Uterus (tissue), 4 donors: ENCODE measurements at places on chromosomes 1 and 21. TPM values are rescaled to one million over a fixed set of nuclear protein-coding genes. Genes with fewer than 3 reads are reported as not detected.

Gene PFDN2
- 36.2 TPM for total RNA-seq

Gene C1orf116
- 0.62 TPM for total RNA-seq

Gene TNFRSF18
- total RNA-seq: not detected

Gene RGS16
- 3.9 TPM for total RNA-seq

Gene SELP
- total RNA-seq: 26.8 TPM

Gene CCDC190
- total RNA-seq: not detected

Gene FYB2
- 1.2 TPM for total RNA-seq

Gene PGLYRP4
- total RNA-seq: not detected

Gene KLF17
- 0.26 TPM for total RNA-seq

DNA sequence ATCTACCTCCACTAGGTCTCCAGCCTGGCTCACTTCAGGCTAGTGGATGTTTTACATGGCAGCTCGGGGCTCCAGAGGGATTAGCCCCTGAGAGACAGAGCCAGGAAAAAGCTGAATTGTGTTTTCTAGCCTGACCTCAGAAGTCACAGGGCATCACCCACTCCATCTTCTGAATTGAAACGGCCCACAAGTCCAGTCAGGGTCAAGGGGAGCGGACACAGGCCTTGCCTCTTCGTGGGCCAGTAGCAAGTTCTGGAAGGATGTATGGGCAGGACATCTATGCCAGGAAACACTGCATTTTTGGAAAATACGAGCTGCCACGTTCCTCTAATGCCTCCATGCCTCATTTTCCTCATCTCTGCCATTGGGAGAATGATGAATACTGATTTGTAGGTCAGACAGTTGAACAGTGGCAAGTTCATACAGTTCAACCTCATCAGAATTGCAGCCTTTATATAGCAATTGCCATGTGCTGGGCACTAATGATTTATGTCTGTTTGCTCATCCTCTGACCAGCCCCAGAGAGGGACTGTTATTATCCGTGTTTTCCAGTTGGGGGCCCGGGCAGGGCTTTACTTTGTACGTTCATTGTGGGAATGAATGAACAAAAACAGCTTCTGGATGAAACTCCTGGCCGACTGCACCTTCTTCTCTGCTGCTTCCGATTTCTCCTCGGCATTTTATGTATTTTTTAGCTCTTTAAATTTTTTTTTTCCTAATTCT lies 23.2 kb upstream of the PCBP3 start:
- no peak for DNase-seq

DNA sequence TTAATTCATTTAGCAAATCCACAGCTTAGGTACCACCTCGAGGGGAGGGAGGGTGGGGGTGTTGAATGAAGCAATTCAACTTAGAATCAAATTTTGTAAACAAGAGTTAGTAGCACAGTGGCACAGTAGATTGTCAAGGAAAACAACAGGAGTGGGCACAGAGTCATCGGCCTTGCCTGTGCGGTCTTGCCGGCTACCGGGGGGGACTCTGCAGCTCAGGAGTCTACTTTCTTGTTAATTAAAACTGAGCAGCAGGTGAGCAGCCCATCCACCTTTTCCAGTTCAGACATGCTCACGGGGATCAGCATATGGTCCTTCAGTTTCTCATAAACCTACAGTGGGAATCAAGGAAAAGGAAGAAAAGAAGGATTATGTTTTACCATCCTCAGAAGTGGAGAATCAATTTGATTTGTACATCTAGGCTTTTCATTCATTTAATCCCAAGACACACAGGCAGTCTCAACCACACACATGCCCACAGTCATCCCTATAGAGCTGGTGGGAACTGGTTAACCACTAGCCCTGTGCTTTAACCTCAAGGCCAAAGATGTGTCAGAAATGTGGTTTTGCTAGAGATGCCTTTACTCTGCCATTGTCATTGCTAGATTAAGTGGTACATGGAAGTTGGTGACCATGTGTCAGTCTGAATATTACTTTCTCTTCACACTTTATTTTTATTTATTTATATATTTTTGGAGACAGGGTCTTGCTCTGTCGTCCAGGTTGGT lies 45.0 kb upstream of the BCL10 start:
- no peak for DNase-seq

DNA sequence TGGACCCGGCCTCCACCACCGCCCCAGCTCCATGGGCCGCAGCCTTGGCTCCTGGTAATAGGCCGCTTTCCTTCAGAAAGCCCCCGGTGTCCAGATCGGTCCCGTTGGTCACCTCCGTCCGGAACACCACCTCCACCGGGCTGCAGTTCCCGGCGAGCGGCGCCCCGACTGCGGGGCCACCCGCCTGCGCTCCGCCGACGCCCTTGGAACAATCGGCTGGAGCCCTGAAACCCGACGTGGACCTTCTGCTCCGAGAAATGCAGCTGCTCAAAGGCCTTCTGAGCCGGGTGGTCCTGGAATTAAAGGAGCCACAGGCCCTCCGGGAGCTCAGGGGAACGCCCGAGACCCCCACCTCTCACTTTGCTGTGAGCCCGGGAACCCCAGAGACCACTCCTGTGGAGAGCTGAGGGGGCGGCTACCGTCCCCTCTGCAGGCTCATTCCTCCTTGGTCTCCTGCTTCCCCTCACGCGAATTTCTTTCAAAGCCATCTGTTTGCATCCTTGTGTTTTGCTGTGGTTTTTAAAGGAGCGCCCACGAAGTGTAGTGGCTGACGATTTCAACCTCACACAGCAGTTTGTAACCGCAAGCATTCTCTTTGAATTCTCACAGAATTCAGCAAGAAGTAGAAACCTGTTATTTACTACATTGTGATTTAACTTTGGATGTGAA lies 6.0 kb downstream of the FCRLB start:
- no peak for DNase-seq

DNA sequence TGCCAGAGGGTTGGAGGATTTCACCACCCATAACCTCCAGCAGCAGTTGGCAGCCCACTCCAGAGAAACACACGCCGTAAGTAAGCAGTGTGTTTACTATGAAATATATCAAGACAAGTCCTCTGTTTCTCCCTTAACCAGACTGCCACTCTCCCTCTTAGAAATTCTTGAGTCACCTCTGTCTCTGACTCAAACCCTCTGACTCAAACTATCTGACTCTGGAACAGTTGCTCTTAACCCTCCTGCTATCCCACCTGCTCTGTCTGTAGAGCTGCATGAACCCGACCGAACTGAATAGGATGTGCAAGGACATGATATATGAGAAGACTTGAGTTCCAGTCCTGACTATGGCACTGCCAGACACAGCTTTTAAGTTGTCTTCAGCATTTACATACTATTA lies 14.1 kb downstream of the INPP5B start:
- DNase-seq: no peak

DNA sequence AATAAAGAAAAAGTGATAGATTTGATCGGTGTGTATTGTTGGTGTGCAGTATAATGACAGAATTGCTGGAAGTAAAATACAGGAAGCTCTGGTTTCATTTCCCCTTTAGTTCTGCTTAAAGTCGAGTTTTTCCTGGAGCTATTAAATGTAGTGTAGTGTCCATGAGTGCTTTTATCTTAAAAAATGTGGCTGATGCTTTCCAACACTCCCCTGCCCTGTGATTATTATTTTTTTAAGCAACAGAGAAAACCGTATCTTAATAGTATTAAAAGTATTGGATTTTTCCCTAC lies 1.1 kb downstream of the LGALS8 start:
- no peak for DNase-seq

DNA sequence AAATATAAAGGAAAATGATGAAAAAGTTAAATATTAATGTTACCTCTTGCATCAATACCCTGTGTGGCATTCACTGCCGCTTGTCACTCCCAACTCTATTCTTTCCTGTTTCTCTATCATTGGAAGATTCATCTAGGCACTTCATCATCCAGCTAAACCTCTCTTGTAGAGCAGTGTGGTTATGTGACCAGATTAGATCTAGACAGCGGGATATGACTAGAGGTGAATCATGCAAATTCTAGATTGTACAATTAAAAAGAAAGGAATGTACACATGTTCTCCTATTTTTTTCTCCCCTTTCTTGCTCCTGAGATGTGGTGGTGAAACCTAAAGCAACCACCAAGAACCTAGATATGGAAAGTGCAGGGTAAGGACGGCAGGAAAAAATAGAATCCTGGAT lies 174.1 kb downstream of the LBR start:
- no peak for DNase-seq

GRCh38 chr1:32014948-32015273 lies 1.2 kb downstream of the KHDRBS1 start:
- no peak for DNase-seq

DNA sequence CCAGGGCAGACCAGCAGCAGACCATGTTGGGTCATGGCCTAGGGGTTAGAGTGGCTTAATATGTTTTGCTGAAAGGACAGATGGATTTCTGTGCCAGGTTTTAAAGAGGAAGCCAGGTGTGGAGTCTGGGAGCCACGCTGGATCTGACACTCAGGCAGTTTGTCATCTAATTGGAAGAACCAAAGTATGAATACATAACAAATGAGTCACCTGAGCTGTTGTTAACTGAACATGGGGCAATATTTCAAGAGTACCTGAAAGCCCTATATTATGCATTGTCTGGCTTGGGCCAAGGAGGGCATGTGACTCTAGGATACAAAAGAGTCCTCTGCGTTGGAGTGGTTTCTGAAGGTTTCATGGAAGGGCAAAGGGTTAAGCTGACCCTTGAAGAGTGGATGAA lies 70.6 kb downstream of the LMO4 start:
- DNase-seq: no peak

DNA sequence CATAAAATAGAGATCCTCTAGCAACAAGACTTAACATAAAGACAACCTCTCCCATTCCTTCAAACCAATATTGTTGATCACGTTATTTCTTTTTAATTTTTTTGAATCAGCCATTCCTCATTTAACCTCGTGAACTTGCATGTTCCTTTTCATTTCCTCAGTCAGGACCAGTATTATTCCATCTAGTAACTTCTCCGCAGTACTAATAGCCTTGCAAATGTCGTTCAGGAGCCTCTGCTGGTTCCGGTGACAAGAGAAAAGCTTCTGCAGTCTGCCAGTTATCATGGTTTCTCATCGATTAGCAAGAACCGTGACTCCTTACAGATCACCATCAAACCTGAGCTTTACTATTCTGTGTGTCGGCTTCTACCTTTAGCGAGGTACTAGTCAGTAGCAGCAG lies 3.0 kb downstream of the APP start:
- DNase-seq: no peak

DNA sequence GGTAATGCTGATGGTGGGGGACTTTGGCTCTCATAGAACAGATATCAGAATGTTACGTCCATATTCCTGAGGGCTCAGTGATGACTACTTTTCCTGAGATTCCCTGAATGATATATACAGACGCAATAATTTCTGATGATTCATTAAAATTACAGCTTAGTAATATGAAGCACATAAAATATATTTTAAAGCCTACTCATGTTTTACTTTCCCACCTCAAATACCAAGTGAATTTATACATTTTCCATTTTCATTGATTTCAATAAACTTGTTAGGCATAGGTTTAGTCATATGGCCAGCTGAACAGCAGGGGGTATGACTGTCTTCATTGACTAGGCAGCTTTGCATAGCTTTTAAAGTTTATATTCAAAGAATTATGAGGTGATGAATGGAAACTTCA lies 26.2 kb upstream of the PDC start:
- DNase-seq: no peak

DNA sequence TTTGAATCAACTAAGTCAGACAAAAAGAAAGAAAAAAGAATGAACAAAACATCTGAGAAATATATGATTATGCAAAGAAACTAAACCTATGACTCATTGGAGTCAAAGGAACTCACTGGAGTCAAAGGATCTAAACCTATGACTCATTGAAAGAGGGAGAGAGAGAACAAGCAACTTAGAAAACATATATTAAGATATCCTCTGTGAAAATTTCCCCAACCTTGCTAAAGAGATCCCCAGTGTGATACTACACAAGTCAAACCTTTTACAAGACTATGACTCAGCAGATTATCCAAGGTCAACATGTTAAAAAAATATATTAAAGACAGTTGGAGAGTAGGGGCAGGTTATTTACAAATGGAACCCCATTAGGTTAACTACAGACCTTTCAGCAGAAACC lies 1538.3 kb downstream of the NCAM2 start:
- DNase-seq: no peak

GRCh38 chr1:228457017-228457395 lies 30.2 kb upstream of the RNF187 start:
- DNase-seq: no peak

GRCh38 chr1:182580736-182581135 lies 8.3 kb downstream of the RNASEL start:
- no peak for DNase-seq

DNA sequence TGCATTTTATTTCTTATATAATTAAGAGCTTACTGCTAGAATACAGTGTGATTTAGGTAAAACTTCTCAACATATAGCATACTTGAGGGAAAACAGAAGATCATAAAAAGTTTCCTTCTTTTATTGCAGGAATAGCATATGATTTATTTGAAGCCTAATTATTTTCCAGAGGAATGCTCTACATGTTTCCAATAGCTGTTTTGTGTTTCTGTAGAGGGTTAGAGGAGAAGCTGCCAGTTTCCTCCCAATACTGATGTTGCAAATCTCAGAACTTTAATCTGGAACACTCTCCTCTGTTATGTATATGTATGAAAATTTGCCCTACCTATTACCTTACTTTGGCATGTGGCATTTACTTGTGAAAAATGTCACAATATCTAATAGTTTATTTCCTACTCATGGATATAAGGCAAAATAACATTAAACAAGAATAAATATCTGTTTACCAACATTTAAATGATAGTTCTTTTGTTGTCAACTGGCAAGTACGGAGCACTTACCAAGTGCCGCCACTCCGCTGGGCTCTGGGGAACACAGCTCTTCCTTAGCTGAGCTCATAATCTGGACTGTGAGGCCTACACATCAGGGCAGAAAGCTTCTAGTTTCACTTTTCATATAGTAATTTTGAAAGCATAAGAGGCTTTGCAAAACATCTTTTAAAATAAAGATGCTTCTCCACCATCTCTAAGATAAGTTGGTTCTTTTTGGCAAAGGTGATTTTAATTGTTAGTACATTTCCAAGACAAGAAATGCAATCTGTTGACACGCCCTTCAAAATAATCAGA lies 239.8 kb upstream of the C1orf105 start:
- DNase-seq: peak; percentile 37

- no peak for DNase-seq
Observed at GRCh38 chr1:209988706-209989105, 50.7 kb downstream of the SYT14 start.

DNA sequence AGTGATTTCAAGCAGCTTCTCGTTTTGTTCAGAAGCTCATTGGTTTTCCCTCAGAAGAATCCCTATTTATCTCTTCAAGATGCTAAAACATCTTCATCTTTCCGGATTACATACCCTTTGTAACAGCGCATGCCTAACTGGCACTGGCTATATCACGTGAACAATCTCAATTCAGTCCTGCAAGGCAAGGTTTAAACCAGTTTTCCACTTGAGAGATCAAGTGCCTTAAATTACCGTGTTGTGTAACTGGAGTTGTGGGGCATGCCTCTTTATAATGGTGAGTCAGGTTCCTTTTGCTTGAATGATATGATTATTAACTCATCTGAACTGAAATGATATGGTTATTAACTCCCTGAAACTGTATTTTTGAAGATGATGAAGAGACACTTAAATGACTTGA lies 11.0 kb upstream of the ZFP69B start:
- no peak for DNase-seq

GRCh38 chr1:67719329-67720196 lies 34.6 kb downstream of the GADD45A start:
- DNase-seq: no peak
